Renal cortex interstitium (tissue), 15 donors: ENCODE measurements at places on chromosomes 13 and 19.

GRCh38 chr13:93116809-93117208 is 109.8 kb upstream of the GPC6 start:
- DNase-seq, result no peak

GRCh38 chr13:71358218-71358617 is 508.8 kb downstream of the DACH1 start:
- no peak for DNase-seq

GRCh38 chr13:87094646-87095045 is 576.5 kb upstream of the SLITRK5 start:
- no peak for DNase-seq

DNA sequence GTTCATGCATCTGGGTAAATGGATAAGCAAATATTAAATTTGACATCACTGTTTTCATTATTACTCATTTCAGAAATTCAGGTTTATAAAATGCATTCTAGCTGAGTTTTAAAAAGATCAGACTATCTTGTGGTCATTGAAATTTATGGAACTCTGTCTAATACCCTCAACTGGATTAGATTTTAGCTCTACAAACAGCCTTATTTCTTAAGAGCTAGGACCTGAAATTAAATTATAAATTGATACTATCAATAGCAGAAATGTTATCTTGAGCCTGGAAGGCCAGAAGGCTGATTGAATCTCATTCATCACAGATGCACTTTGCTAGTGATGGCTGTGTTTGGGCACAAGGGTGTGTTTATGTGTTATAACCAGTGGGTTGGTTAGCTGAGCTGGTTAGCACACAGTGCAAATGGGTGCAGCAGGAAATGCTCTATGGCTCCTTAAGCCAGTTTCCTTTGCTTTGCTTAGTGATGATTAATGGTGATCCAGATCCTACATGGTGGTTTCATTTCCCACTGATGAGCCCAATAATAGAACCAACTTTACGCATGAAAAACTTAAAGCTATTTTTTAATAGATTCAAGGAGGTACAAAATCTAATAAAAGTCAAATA is 310.8 kb upstream of the KLF12 start:
- no peak for DNase-seq

DNA sequence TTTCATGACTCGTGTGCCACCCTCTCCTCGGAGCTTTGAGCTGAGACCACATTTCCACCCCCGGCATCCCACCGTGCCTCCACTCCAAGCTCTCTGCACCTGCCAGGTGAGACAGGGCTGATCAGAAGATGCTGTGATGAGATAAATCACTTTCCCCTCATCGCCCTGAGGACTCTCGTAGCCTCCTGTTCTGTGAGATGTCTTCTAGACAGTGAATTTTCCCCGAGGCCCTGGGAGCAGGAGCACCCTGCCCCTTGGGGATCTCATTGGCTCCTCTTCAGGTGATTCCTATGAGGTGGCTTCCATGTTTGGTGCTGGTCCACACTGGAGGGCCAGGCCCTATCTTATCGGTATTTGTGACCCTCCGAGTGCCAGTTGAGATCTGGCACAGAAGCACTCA is 154.0 kb upstream of the TSHZ3 start:
- DNase-seq, result no peak

- no peak for DNase-seq
Measured at GRCh38 chr19:30371161-30371836, 885 bp upstream of the ZNF536 start.

DNA sequence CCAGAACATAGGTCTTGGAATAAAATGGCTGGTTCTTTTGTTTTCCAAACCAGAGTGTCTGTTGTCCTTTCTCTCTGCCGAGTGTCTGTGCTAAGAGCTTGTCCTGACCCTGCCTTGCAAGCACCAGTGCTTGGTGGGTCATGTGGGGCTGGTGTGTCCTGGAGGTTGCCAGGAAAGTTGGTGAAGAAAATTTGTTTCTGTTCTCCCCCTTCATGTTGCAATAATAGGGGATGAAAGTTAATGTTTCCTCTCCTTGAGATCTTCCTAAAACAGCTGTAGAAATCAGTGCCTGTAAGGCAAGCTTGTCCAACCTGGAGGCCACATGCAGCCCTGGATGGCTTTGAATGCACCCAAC is 2.7 kb downstream of the HAMP start:
- DNase-seq, result no peak

DNA sequence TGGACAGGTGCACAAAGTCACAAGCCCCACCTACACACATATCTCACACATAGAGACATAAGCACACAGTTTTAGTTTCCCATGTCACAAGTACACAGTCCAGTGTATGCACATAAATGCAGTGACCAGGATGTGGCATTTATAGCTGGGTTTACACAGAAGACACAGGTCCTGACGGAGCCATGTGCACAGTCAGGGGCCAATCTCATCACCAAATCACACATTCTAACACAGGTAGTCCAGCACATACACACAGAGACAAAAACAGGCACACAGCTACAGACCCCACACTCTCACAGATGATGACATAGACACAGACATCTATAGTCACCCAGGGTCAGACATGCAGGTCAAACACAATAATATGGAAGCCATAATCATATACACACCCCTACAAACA is 2.1 kb downstream of the NUMBL start:
- DNase-seq, result no peak

DNA sequence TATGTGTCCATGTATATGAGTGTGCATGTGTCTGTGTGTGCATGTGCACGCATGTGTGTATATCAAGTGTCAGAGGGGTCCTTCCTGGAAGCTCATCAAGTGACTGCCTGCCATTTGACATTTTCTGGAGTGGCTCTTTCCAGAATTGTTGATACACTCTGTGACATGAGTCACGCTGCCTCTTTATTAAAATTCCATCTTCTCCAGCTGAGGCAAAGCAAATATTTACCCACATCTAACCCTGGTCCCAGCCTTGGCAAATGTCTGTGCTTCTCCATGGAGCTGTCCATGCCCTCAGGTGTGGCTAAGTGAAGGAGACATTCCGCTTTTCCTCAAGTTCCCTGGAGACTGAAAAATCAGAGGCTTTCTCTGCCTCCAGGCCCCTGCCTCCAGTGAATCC is 88.2 kb upstream of the MBNL2 start:
- no peak for DNase-seq

- peak; percentile 78 for DNase-seq
Measured at GRCh38 chr19:40529093-40529954, 47.3 kb upstream of the SHKBP1 start.

GRCh38 chr13:41546372-41547190 is 89.2 kb downstream of the RGCC start:
- DNase-seq, result no peak

- no peak for DNase-seq
Measured at GRCh38 chr13:21328836-21329477, 130.1 kb downstream of the ZDHHC20 start.

DNA sequence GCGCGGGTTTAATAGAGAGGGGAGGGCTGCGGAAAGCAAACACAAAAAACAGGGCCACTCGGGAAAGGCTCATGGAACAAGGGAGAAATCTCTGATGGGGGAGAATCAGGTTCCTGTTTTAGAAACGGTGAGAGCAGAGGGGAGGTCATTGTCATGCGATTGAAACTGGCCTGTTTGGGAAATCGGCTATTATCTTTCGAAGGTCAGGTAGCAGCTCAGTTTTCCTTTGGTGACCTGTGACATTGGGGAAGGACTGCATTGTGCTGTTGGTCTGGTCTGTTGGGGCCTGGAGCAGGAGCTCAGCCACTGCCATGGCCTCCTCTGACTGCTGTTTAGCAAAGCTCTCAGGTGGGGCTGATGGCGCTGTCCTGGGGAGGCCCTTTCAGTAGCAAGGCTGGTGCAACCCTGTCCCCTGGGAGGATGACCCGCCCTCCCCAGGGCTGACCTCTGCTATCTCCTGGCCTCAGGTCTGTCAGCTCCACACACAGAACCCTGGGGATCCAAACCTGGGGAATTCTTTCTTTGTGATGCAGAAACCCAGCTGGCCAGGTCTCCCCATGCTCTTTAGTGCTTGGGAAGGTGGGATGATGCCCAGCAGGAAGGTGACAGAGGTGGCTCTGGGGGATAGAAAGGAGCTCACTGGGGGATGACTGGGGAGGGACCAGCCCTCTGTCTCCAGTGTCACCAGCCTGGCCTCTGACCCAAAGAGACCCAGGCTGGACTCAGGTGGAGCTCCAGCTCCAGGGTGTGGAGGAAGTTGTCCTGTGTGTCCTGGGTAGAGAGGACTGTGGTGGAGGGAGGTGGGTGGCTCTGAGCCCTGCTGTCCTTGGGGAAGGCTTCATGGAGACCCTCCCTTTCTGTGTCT is 21.2 kb upstream of the CD177 start:
- no peak for DNase-seq

DNA sequence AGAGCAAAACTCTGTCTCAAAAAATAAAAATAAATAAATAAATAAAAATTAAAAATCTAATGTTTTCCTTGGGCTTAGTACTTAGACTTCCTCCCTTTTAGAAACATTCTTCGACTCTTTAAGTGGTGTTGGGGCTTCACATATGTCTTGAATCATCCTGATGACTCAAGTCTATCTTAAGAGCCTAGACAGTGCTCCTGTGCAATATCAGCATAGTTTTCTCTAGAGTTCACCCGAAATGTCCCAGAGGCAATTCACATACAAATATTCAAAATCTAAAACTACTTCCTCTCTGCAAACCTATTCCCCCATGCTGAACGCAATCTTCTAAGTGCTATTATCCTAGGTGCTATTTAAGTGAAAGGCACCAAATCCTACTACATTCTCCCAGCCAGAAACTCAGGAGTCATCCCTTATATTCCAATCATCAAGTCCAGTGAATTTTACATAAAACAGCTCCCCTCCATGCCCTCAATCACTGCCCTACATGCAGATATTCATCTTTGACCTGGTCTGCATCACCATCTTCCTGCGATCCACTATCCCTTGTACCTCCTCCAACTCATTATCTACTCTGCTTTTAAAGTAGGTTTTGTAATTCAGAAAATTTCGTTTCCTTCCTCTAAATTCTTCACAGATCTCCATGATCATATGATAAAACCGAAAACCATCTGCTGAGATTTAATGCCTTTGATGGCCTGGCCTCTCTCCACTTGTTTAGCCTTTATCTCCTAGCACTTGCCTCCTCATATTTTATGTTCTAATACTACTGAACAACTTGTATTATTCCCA is 102.7 kb downstream of the ELF1 start:
- DNase-seq, result no peak

DNA sequence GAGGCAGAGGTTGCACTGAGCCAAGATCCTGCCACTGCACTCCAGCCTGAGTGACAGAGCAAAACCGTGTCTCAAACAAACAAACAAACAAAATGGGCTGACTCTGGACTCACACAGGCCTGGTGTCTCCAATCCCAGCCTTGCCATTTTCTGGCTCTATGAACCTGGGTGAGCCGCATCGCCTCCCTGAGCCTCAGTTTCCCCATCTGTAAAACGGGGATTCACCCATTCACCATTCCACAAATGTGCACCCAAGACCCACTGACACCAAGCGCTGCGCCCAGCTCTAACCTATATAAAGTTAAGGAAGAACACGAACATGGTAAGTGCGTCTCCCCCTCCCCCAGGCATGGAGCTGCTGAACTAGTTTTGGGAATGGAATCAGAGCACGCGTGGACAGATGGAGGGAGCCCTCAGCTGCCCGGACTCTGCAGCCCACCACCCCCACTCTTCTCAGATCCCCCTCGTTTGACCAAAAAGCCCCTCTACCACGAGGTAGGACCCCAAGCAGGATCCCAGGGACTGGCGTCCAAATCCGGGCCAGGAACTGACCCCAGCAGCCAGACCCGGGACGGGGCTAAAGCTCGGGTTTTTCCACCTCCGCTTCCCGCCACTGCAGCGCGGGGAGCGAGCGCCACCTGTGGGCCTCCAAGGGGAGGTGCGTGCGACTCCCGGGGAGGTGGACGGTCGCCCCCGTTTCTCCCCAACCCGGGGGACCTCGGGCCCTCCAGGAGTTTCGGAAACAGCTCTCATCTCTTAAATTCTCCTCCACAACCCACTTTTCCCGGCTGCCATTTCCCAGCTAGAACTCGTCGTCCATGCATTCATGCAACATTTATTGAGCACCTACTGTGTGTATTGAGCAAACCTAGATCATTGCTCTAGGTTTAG is 33.0 kb upstream of the ADGRE5 start:
- peak; percentile 53 for DNase-seq

- DNase-seq, result no peak
Measured at GRCh38 chr19:10763411-10763810, 45.5 kb downstream of the DNM2 start.
